Stimulated activated CD8-positive, alpha-beta memory T cell treated with anti-CD3 and anti-CD28 coated beads, Interleukin-4, amount 100 ng/mL, for 24 hours (primary cell): ENCODE measurements at places on chromosomes 16 and 17.

DNA sequence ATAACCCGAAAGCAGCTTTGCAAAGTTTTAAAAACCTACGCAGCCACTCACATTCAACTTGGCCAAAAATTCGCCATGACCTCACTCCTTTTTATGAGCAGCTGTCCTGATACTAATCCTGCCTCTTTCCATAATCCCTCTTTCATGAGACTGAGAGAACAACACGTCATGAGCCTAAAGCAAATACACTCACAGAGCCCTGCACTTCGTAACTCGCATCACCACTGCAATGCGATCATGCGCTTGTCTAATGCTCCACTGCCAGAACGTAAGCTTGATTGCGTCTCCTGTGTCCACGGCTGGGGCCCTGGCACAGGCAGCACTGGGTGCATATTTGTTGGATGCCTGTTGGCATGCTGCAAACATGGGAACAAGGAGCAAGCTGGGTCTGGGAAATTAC, 36.2 kb downstream of the CDRT4 start:
- no peak for DNase-seq

GRCh38 chr17:13367154-13367553, 234.6 kb downstream of the HS3ST3A1 start:
- no peak for DNase-seq

DNA sequence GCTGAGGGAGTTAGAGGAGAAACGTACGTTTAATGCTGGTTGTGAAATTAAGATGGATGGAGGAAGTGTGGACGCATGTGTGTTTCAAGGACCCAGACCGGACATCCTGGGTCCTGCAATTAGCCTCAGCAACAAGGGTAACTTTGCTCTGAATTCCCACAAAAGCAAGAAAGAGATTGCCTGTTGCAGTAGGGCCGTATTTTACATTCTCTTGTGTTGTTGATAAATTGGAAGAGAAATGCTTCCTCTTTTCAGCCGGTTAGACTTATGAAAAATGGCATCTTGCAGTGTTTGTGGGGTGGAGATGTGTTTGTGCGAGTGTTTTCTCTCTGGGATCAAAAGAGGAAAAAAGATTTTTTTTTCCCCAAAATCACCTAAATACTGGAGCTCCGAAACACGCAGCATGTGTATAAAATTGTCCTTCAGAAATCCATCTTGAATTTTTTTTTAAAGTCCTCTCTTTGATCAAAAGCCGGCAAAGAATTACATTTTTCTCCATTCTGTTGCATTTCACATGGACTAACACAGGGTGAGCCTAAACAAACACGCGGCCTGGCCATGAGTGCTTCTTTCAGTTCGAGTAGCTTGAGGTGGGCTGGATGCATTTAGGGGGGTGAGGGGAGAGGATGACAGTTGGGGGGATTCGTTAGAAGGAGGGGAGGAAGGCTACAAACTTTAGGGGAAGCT, 251.6 kb downstream of the C16orf95 start:
- DNase-seq = no peak

GRCh38 chr16:75647112-75647491, 363 bp downstream of the KARS1 start:
- no peak for DNase-seq

GRCh38 chr17:63497708-63498483, 21.0 kb downstream of the ACE start:
- DNase-seq = no peak

GRCh38 chr16:75078886-75079285, 37.7 kb downstream of the LDHD start:
- no peak for DNase-seq

DNA sequence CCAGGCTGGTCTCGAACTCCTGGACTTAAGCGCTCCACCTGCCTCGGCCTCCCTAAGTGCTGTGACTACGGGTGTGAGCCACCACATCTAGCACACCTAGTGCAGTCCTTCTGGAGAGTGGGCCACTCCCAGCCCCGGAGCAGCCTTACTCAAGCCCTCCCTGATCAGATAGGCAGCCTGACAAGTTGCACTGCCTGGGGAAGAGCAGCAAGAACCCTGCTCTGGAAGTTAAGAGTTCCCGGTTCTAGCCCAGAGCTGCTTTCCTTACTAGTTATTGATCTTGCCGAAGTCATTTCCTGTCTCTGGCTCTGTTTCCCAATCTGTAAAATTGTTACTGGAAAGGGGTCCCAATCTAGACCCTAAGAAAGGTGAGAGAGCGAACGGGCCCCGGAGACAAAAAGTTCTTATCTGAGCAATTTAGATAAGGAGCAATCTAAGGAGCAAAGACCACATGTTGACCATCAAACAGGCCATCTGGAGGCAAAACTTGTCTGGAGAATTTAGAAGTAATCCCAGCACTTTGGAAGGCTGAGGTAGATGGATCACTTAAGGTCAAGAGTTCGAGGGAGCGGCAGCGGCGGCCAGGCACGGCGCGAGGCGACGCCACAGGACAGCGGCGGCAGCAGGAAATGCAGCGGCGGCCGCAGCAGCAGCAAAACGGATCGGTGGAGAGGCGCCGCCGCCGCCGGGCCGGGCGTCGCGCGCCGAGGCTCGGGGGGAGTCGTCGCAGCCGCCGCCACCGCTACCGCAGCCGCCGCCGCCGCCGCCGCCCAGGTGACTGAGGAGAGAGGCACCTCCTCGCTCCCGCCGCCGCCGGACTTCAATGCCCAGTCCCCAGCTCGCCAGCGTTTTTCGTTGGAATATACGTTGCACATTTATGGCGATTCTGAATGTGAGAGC, 4.3 kb upstream of the NAGLU start:
- DNase-seq = peak; percentile 34

DNA sequence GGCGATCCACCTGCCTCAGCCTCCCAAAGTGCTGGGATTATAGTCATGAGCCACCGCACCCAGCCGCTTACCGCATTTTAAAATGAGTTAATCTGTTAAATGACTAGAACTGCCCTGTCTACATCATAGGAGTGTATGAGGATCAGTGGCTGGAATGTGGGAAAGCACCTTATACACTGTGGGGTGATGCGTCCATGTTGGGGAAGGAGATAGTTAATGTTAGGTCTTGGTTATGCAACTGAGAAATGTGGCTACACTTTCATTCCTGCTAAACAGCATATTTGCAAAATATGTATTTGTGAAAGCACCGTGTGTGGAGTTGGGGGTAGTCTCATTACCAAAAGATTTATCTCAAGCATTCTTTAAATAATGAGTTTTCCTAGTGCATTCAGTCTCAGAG, 107.6 kb downstream of the SPACA3 start:
- DNase-seq = no peak

- no peak for DNase-seq
Measured at GRCh38 chr16:530111-530817, 2.8 kb downstream of the CAPN15 start.

- DNase-seq = no peak
Measured at GRCh38 chr17:16942141-16943031, 29.5 kb downstream of the TNFRSF13B start.
